CMK (cell line): ENCODE measurements at places on chromosomes 7 and 10.

GRCh38 chr10:71950683-71951082 lies 13.5 kb upstream of the CHST3 start:
- DNase-seq, result no peak

DNA sequence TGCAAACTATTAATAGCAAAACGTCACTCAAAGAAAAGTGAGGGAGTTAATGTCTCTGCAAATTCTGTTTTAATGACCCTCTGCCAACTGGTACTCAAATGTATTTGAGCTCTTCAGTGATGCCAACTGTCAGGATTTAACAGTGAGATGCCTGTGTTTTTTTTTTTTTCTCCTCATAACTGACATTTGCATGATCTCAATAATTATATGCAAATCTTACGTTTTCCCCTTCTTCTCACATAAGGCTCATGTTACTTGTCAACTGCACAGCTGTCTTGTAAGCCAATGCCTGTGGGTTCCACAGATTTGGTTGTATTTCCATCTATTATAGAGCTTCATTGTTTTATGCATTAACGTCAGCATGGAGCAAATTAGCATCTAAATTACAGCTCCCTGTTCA lies 38.2 kb downstream of the PPP1R3A start:
- no peak for DNase-seq

- no peak for DNase-seq
Observed at GRCh38 chr10:33337326-33337957, 3.0 kb upstream of the NRP1 start.

GRCh38 chr10:90614631-90615030 lies 243.2 kb downstream of the HTR7 start:
- no peak for DNase-seq

GRCh38 chr7:37323966-37324365 lies 124.7 kb downstream of the ELMO1 start:
- DNase-seq, result no peak

- no peak for DNase-seq
Observed at GRCh38 chr10:123901621-123902020, 10.0 kb upstream of the CPXM2 start.

DNA sequence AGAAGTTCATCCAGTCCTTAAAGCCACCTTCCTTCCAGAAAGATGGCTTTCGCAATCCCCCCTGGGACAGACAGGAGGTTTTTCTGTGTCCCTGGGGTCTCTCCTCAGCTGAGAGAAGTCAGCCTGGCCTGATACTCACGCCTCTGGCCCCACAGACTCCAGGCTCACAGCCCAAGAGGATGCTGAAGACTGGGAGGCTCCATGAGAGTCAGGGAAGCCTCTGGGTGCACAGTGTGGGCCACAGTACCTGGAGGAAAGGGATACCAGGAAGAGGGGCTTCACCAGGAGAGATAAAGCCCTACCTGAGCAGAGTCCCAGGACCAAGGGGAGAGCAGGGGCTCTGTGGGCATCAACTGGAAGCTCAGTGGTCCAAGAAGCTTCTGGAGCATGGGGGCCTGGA lies 324.4 kb downstream of the GRID1 start:
- no peak for DNase-seq

DNA sequence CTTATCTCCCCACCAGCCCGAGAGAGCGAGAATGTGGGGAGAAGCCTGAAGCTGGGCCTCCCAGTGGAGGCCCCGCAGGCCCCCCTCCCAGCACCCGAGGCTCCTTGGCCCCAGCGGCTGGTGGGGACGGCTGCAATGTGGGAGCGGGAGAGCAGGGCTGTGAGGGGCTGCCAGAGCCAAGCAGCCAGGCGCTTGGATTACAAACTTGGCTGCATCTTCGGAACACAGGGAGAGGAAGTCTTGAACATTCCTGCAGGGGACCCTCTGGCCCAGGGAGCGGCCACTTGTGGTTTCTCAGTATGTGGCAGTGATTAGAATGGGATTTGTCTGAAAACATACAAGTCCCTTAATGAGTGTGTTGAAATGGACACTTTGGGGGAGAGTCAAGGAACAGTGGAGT lies 23.2 kb downstream of the ELN start:
- DNase-seq, result no peak

DNA sequence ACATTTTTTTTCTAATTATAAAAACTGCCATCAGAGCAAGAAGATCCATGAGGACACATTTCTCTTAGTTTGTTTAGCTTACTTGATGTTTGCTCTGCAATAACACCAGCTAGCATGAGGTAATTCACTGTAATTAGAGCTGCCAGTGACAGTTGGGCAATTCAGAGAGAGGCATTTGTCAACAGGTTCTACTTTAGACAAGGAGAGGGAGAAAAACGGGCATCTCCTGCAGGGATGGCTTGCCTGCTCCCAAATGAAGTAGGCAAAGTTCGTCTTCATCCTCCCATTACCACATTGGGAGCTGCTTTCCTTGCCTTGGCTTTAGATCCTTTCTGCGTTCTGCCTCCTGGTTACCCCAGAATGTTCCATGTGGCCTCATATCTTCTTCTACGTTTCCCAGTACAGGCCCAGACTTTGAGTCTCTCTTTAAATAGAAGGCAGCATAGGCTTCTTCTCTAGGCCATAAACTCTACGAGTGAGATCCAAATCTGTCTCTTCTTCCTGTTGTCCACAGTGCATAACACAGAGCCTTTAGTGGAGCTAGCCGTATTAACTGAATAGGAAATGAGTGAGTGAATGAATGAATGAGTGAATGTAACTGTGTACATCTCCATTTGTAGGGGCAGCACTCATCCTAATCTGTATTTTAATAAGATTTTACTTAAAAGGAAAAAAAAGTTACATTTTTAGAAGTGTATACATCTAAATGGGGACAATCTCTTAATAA lies 21.2 kb downstream of the ASB15 start:
- no peak for DNase-seq

- no peak for DNase-seq
Observed at GRCh38 chr10:79435271-79436065, 10.0 kb downstream of the ZCCHC24 start.

GRCh38 chr10:18158773-18159265 lies 18.6 kb downstream of the CACNB2 start:
- DNase-seq, result no peak

DNA sequence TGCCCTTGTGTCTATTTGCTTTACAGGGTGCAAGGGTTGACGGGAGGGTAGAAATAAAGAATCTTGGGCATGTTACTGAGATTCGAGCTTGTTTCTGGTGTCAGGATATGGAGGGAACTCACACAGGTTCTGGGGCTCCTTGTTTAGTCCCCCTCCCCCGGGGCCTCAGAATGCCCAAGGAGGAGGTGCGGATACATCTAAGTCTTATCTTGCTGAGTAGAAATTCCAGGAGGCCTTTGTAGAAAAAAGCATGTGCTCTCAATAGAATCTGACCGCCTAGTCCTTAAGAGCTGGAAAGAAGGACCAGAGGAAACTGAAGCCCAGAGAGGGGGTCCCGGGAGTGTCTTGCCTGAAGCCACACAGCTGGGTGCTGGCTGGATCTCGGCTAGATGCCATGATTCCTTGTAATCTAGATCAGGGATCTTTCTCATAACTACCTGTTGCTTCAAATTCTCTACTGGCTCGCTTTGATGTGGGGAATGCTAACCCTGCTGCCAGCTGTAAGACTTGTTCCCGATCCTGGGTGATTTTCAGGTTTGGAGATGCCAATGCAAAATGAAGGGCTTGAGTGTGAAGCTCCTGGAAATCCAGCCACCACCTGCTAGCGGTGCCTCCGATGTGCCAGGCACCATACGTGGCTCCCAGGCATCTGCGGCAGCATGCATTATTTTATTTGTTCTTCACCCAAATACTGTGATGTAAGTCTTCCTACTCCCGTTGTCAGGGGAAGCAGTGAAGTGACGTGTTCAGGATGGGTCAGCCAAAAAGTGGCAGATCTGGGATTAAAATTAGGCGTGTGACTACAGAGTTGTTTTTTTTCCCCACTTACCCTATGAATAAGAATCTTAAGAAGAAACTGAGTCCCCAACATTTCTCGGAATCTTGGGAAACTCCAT lies 226.0 kb downstream of the TCF7L2 start:
- no peak for DNase-seq

GRCh38 chr10:68184546-68184945 lies 47.4 kb downstream of the ATOH7 start:
- no peak for DNase-seq

DNA sequence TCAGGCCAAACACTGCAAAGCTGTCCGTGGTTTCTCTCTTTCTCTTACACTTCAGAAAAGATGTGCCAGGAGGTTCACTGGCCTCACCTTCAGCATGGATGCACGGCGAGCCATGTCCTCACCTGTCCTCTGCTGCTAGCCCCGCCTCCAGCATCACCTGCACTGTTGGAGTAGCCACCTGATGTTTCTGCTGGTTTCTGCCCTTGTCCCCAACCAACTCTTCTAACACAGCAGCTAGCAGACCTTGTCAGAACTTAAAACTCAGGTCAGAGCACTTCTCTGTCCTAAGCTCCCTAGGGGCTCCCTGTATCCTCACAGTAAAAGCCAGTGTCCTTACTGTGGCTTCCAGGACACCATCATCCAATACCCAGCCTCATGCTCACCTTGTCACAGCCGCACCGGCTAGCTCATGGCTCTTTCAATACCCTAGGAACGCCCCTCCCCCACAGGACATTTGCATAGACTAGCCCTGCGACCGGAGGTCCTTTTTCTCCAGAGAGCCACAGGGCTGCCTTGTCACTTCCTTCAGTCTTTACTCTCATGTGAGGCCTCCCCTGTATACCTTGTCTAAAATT lies 15.2 kb downstream of the PALD1 start:
- DNase-seq, result no peak

DNA sequence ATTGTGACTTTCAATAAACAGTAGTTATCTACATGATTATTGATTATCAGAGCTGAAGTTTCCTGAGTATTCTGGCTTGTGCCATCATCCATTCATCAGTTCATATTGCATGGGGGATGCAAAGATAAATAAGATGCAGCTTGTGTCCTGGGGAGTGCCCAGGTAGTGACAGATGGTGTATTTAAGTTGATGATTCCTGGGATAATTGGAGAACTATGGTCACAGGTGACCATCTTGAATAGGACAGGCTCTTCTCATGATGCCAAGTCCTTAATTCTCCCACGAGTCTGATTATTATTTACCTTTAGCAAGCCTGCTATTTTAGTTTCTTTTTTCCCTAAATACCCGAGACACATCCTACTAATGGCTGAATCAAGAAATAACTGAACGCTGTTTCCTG lies 64.9 kb downstream of the PLPP4 start:
- no peak for DNase-seq

GRCh38 chr7:131108212-131108940 lies 219.3 kb upstream of the MKLN1 start:
- DNase-seq, result no peak

- no peak for DNase-seq
Observed at GRCh38 chr7:120931243-120931642, 19.3 kb upstream of the ING3 start.

- DNase-seq, result no peak
Observed at GRCh38 chr7:111732923-111733322, 170.6 kb upstream of the IMMP2L start.

- DNase-seq, result no peak
Observed at GRCh38 chr10:51028420-51028819, 45.9 kb upstream of the PRKG1 start.

DNA sequence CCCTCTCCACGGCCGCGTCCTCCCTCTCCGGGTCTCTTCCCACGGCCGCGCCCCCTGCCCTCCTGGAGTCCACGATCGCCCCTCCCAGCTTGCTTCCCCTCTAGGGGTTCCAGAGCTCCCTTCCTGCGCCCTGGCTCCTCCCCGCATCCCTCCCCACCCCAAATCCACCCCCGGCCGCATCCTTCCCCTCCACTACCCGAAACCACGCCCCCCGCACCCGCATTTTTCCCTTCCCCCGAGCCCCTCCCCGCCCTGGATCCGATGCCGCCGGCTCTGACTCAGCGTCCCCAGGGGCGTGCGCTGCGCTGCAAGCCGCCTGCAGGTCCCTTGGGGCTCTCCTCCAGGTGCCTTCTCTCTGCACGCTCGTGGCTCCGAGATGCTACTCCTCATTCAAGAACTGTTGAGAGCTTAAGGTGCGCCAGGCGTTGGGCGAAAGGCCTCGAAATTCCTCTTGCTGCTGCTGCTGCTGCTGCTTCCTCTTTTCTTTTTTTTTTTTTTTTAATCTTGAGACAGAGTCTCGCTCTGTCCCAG lies 372 bp upstream of the TMEM130 start:
- DNase-seq, result peak; percentile 45

DNA sequence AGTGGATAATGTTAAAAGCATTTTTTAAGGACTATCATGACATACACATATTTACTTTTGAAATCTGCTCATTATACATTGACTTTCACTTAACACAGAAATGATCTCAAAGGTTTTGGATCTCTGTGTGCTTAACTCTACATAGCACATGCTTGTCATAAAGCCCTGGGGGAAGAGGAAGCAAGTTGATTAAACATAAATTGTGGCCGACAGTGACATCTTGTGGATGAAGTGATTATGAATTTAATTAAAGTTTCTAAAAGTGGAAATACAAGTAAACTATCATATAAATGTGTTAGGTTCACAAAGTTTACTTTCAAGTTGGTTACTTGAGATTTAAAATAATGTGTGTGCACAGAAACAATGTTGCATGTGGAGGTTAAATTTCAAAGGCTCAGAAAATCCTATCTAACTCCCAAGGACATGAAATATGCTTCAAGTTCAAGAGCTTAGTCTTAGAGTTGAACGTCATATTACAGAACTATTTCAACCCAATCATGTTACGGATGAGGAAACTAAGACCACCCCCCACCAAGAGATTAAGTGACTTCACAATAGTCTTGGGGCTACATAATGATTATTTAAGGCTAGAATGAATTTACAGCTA lies 1247.8 kb downstream of the GATA3 start:
- no peak for DNase-seq

DNA sequence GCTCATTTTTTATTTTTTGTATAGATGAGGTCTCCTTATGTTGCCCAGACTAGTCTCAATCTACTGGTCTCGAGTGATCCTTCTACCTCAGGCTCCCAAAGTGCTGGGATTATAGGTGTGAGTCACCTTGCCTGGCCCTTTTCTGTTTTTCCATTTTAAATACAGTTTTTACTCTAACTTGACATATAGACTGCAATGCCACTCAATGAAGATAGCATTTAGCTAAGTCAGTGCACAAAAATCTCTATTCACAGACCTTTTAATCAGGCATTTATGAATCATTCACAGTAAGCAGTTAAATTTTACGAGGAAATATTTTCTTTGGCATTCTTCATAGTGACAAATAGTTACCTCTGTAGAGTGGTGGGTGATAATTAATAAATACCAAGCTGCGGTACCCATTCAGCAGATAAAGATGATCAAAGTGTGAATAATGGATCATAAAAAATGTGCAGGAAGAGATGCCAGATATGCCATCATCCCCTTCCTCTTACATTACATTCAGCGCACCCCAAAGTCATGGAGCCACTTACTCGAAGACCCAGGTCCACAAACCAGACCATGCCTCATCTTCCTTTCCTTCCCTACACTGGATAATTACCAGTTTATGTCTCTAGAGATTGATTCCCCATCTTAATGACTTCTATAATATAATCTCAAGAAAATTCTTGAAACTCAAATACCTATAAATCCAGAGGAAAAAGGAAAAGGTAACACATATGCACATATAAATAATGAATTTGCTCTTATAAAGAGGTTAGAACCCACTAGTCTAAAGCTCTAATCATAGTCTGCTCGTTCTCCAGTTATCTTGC lies 56.0 kb downstream of the UBE2H start:
- no peak for DNase-seq
